CMK (cell line): ENCODE measurements at places on chromosomes 5 and 9.

GRCh38 chr5:177429248-177430040, 3.0 kb downstream of the GRK6 start:
- DNase-seq = peak; percentile 70

DNA sequence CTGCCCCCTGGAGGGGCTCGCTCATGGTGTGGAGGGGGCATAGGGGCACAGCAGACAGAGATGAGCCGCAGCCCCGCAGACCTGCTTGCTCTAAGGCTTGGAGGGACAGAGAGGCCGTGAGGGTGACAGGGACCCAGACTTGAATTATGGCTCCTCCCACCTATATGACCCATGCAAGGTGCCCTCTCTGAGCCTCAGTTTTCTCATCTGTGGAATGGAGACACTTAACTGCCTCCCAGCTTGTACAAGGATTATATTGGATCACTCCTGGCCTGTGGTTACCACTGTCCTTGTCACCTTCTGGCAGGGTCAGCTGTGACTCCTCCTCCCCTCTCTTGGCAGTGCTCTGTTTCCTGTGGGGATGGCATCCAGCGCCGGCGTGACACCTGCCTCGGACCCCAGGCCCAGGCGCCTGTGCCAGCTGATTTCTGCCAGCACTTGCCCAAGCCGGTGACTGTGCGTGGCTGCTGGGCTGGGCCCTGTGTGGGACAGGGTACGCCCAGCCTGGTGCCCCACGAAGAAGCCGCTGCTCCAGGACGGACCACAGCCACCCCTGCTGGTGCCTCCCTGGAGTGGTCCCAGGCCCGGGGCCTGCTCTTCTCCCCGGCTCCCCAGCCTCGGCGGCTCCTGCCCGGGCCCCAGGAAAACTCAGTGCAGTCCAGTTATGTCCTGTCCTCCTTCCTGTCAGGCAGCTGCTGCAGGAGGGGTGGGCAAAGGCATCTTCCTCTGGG, 4.7 kb upstream of the CACFD1 start:
- DNase-seq = no peak

- DNase-seq = no peak
Observed at GRCh38 chr5:178241688-178242231, 9.2 kb upstream of the PHYKPL start.

- DNase-seq = no peak
Observed at GRCh38 chr5:176187276-176188062, 50.8 kb upstream of the SIMC1 start.

DNA sequence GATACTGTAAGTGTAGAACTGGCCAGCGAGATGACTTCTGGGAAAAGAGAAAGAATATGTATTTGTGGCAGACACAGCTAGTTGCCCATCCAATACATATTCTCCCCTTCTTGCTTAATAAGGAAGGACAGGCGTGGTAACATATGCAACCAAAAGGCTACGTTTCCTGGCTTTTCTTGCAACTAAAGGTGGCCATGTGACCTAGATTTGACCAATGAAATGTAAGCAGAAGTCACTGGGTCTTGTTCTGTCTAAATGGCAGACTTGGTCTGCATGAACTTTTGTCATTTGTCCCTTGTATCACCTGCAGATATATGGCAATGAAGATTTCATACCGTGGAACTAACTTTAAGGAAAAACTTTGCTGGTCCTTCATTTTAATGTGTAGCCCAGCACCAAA, 183.8 kb downstream of the CDH12 start:
- DNase-seq = no peak

GRCh38 chr5:154159343-154159742, 31.2 kb upstream of the GALNT10 start:
- no peak for DNase-seq

DNA sequence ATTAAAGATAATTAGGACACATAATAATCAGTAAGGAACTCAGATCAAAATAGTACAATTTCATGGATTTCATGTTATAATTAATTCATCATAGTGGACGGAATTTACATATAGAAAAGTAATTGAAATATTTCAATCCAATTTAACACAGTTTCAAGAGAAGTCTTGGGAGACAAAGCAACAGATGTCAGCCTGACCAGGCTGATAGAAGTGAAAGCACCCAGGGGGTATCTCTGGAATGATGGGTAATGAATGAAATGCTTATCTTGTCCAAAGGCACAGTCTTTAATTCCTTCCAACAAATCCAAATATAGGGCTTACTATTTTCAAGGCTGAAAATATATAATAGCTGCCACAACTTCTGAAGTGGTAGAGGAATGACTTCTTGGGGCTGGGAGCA, 629.3 kb upstream of the RGMB start:
- no peak for DNase-seq

- no peak for DNase-seq
Observed at GRCh38 chr9:103649086-103649485, 445.0 kb upstream of the SMC2 start.

DNA sequence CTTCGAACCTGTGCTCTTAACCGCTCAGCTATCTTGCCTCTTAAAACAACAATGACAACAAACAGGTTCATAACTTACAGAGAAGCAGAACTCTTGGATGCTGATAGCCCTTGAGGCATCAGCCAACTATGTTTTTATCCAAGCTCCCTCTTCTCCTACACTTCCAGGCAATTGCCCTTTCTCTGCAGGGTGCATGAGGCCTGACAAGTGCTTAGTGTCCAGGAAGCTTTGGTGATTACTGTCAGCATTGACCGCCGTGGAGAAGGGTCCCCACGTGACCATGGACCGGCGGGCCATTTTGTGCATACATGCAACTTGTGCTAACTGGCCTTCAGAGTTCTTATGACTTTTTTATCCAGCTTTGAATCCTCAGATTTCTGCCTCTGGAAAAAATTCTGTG, 71.2 kb downstream of the ADCY2 start:
- DNase-seq = no peak

DNA sequence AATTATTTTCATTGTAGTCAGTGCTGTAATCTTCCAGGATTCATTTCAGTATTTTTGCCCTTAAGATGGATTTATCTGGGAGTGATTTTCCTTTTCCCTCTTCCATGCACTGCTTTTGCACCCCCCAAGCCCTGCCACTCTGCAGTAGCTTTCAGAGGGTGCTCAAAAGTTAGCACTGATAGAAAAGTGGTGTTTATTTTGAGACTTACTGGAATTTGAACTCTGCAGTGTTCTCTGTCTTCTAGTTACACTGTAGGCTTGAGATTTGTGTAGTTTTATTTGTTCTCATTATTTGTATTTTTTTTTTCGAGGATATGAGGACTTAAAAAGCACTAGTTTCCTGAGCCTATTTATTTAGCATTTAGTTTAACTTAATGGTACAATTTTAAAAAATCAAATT, 70.5 kb downstream of the HSD17B4 start:
- DNase-seq = no peak

- no peak for DNase-seq
Observed at GRCh38 chr9:137185921-137186320, 2.4 kb downstream of the ANAPC2 start.

DNA sequence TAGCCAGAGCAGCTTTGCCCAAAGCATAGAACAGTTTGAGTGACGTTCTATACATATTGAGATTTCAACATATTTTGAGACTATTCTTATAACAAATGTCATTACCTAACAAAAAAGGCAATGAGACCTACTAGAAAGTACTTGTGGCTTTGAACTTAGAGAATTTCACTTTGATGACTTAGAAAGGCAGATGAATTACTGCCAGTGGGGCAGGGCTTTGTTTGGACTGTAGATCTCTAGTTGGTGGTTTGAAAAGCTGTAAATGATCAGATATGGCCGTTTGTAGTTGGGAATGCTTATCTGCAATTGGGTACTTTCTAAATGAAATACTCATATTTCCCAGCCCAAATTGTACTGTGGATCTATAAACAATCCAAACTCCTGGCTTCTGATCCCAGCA, 28.1 kb downstream of the SOX30 start:
- DNase-seq = no peak

DNA sequence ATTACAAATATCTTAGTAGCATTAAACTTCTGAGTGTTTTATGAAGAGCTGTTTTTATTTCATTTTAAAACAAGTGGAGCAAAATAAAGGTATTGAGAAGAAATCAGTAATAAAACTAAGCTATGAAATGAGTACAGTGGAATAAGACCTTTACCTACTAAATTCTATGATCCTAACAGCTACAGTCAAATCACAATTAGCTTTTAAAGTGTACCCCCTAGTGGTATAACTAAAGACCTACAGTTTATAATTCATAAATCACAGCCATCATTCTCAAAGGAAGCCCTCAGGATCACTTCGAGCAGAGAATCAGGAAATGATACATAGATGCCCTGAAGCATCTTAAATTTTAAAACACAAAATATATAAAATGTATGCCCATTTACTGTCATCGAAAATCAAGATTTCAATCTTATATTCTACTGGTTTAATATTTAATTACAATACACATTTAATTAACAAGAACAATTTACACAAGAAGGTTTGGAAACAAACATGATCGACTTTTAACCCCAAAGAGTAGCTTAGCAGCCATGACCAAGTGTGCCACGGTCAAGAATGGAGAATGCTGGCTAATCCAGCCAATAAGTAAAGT, 12.3 kb downstream of the CCNH start:
- DNase-seq = no peak

DNA sequence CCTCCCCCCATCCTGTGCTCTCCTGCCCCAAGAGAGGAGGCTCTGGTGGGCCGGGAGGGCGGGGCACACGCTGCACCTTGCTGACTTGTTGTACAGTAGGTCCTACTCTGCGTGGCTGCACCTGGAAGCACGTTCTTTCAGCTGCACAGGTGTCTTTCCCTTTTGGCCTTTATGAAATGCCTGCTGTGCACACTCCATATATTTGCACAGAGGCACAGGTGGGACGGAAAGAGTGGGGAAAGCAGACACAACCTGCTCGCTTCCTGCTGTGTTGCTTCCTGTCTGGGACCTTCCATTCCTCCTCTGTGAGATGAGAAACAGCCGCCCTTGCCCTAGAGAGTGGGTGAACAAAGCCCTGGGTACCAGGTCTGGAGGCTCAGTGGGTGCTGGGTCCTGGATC, 4.8 kb downstream of the USP20 start:
- no peak for DNase-seq

- no peak for DNase-seq
Observed at GRCh38 chr9:78879324-78880100, 582.6 kb downstream of the PSAT1 start.

GRCh38 chr9:130872912-130873503, 23.6 kb downstream of the QRFP start:
- no peak for DNase-seq

GRCh38 chr5:100900796-100901781, 2.0 kb downstream of the ST8SIA4 start:
- peak; percentile 77 for DNase-seq

- no peak for DNase-seq
Observed at GRCh38 chr5:159010661-159011442, 88.9 kb downstream of the EBF1 start.

DNA sequence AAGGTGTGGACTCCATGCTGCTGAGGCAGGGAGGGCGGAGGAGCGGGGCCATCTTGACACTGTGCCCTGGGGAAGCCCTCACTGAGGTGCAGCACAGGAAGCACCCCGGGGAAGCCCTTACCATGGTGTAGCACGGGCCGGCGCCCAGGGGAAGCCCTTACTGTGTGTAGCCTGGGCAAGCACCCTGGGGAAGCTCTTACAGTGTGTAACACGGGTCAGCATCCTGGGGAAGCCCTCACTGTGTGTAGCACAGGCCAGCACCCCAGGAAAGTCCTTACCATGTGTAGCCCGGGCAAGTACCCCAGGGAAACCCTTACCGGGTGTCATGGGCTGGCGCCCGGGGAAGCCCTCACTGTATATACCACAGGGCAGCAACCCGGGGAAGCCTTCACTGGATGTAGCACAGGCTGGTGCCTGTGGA, 62.6 kb upstream of the ZNF354B start:
- DNase-seq = no peak

DNA sequence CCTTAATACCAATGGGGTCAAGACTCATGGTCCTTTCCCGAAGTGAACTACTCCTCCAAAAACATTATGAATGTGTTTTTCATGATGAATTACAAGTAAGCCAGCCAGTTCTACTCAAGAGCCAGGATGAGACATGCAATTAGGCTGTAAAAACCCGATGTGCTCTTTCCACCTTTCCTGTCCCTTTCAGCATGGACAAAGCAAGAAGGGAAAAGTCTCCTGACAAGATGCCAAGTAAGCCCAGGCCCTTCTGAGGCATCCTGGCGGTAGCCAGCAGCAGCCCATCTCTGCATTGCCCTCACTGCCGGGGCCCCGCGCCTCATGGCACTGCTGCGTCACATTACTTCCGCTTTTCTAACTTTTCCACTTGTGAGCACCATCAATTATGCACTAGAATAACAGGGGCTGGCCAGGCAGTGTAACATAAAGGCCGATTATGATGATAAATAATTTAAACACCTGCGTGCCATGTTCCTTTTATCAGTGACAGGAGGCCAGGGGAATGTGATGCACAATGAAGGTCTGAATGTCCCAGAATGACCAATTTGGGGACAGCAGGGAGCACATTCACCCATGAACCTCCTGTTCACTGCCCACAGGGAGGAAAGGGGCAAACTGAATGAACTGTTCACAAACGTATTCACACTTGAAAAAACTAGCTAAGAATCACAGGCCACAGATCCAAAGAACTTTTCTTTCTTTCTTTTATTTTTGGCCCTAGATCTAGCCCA, 37.4 kb downstream of the EFNA5 start:
- DNase-seq = no peak

DNA sequence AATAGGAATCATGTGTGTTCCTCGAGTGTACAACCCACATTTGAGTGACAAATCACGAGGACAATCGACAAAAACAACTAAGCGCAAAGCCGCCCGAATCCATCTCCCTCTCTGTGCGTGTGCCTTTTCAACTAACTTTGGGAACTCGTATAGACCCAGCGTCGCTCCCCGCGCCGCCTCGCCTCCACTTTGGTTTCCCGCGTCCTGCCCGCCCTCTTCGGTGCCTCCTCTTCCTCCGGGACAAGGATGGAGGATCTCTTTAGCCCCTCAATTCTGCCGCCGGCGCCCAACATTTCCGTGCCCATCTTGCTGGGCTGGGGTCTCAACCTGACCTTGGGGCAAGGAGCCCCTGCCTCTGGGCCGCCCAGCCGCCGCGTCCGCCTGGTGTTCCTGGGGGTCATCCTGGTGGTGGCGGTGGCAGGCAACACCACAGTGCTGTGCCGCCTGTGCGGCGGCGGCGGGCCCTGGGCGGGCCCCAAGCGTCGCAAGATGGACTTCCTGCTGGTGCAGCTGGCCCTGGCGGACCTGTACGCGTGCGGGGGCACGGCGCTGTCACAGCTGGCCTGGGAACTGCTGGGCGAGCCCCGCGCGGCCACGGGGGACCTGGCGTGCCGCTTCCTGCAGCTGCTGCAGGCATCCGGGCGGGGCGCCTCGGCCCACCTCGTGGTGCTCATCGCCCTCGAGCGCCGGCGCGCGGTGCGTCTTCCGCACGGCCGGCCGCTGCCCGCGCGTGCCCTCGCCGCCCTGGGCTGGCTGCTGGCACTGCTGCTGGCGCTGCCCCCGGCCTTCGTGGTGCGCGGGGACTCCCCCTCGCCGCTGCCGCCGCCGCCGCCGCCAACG, at the start of gene GPR150:
GPR150 (plus strand) TSS at position 58 of the 840 bp plus-strand sequence; CDS start at position 247, 189 bp downstream.
- no peak for DNase-seq

GRCh38 chr5:144191998-144192397, 21.3 kb downstream of the KCTD16 start:
- no peak for DNase-seq

DNA sequence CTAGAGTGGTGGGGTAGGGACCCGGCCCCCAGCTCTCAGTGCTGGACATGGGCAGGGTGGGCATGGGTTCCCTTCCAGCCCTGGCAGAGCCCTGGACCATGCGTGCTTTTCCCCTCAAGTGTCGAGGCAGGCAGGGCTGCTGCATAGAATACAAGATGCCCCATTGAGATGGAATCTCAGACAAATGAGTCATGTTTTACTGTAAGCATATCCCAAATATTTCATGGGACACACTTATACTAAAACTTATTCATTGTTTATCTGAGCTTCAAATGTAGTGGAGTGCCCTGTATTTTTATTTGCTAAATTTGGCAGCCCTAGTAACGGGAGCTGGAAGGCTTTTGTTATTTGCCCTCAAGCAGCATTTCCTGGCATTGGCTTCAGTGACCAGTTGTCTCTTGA, 3.2 kb upstream of the RNU6ATAC start:
- no peak for DNase-seq
